GM23248 (cell line): ENCODE measurements at places on chromosomes 11 and 22. TPM values are rescaled to one million over a fixed set of nuclear protein-coding genes. Genes with fewer than 3 reads are reported as not detected.

DNA sequence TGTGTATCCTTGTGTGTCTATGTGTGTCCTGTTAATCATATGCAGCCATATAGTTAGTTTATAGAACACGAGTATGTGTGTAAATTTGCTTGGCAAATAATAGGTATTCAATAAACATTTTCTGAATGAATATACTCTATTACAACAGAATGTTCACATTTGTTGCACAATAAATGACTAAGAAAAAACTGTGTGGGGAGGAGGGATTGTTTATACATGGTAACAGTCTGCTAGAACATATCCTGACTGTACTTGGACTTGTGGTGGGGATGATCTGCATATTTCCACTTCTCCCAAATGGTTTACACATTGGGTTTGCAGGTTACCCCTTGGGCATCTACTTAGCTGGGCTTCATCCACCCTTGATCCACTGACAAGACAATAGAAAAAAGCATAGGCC, 194.6 kb downstream of the INSC start:
- peak; percentile 7 for DNase-seq
- no peaks in the 10 kb centered on the region for H3K36me3 ChIP-seq
- no peak overlapping the region for H3K4me3 ChIP-seq
- no peaks in the 10 kb centered on the region for H3K4me1 ChIP-seq
- no peak overlapping the region for H3K27ac ChIP-seq

DNA sequence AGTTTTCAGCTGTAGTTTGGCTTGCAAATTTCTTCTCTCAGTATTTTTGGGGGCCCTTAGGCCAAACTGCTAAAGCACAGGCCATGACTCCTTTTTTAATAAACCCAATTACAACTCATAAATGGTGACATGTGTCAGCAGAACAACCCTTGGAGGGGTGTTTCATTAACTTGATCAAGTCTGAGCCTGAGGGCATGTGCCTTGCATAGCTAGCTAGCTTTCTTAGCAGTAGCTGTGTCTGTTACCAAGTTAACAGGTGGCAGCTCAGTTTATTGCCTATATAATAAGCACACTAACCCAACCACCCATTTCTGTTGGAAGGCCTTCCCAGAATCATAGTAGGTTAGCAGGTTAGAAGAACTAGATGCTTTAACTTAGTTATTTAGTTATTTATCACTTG, 950.3 kb upstream of the CCDC90B start:
- no peaks in the 10 kb centered on the region for H3K4me1 ChIP-seq
- no peaks in the 10 kb centered on the region for H3K27me3 ChIP-seq
- no peak overlapping the region for H3K27ac ChIP-seq
- DNase-seq: no peak
- no peaks in the 10 kb centered on the region for H3K36me3 ChIP-seq
- H3K4me3 ChIP-seq: no peak overlapping the region

Gene HEPHL1
- polyA plus RNA-seq: not detected in 2 replicates

Gene MYBPC3
- polyA plus RNA-seq: 0.08 TPM in 1 of 2 replicates, not detected in the other

- H3K4me1 ChIP-seq: peaks cover 9% of the 10 kb centered on the region
- peak; percentile 30 for DNase-seq
- H3K36me3 ChIP-seq: no peaks in the 10 kb centered on the region
- H3K27me3 ChIP-seq: no peaks in the 10 kb centered on the region
Observed at GRCh38 chr11:27968461-27968860, 139.5 kb downstream of the KIF18A start.

DNA sequence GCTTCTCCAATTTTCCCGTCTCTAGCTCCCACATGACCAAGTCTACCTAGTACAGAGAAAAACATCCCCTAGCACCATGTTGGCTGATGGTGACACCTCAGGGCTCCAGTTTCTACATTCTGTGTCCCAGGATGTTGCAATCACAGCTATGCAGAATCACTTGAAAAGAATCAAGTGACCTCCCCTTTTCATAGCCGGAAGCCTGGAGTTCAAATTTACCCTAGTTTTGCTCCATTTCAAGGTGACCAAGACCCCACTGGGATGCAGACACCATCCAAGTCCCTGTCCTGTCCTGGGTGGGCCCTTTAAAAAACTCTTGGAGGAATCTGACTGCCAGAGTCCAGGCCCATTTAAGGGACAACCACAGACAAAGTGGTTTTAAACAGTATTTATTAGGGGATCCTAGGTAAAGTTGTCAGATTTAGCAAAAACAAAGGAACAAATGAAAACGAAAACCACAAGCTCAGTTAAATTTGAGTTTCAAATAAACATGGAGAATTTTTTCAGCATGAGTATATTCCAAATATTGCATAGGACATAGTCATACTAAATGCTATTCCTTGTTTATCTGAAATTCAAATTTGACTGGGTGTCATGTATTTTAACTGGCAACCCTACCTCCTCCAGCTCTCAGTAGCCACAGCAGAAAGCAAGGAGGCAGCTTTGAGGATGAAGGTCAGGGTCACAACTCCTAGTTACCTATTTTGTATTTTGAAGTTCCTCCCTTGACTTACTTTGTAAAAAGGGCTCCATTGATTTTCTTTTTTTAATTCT, 52.4 kb downstream of the MIAT start:
- H3K27me3 ChIP-seq: no peaks in the 10 kb centered on the region
- peak; percentile 87 for DNase-seq
- H3K36me3 ChIP-seq: no peaks in the 10 kb centered on the region

Gene FLRT1
- 0.09 TPM in 1 of 2 replicates, not detected in the other for polyA plus RNA-seq
